ENCODE measurements at places on chromosomes 3 and 15. TPM values are rescaled to one million over a fixed set of nuclear protein-coding genes. Genes with fewer than 3 reads are reported as not detected.

Gene GABRA5
- polyA plus RNA-seq = 12.5 TPM

Gene WNT5A
- polyA plus RNA-seq = 0.34 TPM

Gene GNAT1
- polyA plus RNA-seq = 0.59 TPM

Gene TMCO5A
- not detected for polyA plus RNA-seq

Gene GATM
- 58.9 TPM for polyA plus RNA-seq

Gene CCDC50
- polyA plus RNA-seq = 23.7 TPM

Gene EAF2
- 2.7 TPM for polyA plus RNA-seq

Gene MYL3
- 4.8 TPM for polyA plus RNA-seq

Gene SEMA3F
- 15.3 TPM for polyA plus RNA-seq

Gene CD86
- polyA plus RNA-seq = 1.2 TPM

Gene ADAMTS17
- polyA plus RNA-seq = 7.1 TPM

Gene ZNF592
- polyA plus RNA-seq = 19.9 TPM

Gene PPP1R14D
- polyA plus RNA-seq = 0.66 TPM

Gene SNTN
- polyA plus RNA-seq = not detected
